AG09319 (cell line): ENCODE measurements at places on chromosomes 12 and 14.
A peak's percentile ranks its signal among the peaks of the same experiment; 100 is the strongest.

DNA sequence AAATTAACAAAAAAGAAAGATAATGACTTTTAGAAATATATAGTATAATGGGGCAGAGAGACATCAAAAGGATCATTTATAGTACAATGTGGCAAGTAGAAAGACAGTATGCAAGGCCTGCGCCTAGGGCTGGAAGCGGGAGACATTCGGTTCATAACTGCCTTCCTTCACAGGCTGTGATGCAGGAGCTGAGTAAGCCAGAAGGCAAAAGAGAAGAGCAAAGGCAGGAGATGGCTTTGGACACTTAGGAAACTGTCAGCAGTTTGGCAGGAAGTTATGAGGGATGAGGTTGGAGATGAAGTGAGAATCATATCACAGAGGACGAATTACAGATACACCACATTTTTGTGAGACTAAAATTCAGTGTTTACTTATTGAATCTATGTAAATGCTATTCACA is 97.8 kb downstream of the EPS8 start:
- no peak for DNase-seq

DNA sequence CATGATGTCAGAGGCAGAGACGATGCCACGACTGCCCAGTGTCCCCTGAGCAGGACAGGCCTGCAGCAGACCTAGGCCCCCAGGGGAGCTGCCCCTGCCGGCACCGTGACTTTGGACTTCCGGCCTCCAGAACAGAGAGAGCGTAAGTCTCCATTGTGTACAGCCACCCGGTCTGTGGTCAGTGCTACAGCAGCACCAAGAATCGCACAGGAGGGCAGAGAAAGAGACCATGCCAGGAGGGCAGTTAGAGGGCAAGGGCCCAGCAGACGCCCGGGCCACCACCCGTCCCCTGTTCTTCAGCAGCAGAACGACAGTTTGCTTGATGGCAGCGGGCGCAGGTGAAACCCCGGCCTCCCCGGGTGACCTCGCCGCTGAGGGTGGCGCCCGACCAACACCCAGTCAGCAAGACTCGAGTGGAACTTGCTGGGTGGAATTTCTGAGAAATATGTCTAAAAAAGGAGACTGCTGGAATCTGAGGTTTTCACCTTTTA is 19.7 kb downstream of the GALNT9 start:
- no peak for DNase-seq

DNA sequence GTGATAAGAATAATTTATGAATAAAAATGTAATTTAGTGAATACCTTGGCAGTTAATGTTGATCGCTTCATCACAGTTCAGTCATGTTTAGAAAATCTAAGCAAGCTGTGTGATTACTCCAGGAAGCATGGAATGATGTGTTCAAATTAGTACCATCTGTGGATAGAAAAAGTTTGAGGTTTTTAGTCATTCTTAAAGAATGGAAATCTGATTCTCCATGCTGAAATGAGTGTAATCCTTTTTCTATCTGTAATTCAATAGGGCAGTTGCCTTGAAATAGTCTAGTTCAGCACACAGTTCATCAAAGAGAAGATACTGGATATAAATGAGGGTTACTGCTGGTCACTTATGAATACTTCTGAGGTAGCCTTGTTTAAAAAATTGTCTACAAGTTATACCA is 127.2 kb upstream of the MYF6 start:
- DNase-seq, result peak; percentile 68

GRCh38 chr12:66915306-66915904 is 236.5 kb upstream of the GRIP1 start:
- no peak for DNase-seq

DNA sequence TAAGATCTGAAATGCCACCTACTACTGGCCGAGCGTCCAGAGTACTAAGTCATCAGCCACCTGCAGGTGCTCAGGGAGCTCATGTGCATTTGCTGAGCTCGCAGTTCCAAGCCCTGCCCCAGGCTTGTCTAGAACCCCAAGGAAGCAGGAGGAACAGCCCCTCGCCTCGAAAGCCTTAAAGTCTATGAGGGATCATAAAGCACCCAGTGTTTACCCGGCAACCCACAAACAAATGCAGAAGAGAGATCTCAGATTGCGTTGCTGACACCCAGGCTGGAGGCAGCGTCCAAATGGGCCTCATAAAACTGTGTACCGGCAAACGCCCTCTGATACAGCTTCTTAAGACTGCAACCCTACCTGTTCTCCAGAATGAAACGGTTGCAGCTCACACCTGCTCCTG is 6.8 kb downstream of the KDM2B start:
- no peak for DNase-seq

DNA sequence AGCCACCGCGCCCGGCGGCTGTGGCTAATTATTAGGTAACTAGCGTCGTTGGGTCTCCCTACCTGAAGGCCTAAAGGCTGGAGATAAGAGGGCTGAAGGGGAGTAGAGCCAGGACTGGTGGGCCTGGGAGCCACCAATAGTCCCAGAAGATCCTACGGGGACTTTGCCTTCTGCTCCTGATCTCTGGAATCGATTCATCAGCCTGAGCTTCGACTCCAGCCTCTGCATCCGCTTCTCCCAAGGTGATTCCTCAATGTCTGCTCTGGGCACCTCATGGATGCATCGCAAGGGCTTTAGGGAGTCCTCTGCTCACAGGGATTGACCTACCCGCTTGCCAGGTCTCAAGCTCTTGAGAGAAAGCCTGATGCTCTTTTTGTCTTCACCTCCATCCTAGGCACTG is 14.7 kb upstream of the KDM2B start:
- DNase-seq, result no peak

DNA sequence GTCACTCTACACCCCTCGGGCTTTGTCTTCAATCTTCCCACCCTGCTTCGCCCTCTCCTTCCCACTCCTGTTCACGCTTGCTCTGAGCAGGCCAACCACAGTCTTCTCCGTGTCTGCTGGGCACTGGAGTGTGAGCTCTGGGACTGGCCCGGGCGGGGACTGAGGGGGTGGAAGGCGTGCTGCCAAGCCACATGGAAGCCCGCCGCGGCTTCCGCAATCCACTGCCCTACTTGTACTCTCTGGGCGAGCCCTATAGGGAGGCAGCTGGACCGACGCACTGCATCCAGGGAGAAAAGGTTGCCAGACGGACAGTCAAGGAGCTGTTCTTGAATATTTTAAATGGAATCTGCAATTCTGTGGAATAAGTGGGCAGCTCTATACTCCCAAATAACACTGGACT is 24.8 kb downstream of the GOLGA3 start:
- no peak for DNase-seq

DNA sequence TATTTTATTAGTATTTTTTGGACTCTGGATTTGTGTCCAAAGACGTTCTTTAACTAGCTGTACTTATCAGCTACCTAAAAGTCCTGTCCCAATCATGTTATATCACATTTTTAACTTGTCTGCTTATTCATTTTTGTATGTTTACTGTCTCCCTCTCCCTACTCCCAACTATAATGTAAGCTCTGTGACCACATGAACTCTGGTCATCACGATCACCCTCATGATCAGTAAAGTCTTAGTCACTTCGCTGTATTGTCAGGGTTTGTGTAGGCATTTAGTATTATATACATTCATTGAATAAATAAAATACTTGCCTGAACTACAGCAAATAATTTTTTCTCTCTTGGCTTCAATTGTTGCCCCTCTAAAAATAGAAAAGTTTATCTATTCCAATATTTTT is 211.0 kb downstream of the PIK3C2G start:
- no peak for DNase-seq
